Esophagus squamous epithelium (tissue), 5 donors: ENCODE measurements at places on chromosomes 6 and 20.

GRCh38 chr6:156978948-156979347 lies 201.8 kb downstream of the ARID1B start:
- DNase-seq, result no peak

- DNase-seq, result no peak
Measured at GRCh38 chr6:125962900-125963497, 6.4 kb downstream of the HINT3 start.

GRCh38 chr6:711925-712324 lies 19.0 kb upstream of the EXOC2 start:
- DNase-seq, result no peak

DNA sequence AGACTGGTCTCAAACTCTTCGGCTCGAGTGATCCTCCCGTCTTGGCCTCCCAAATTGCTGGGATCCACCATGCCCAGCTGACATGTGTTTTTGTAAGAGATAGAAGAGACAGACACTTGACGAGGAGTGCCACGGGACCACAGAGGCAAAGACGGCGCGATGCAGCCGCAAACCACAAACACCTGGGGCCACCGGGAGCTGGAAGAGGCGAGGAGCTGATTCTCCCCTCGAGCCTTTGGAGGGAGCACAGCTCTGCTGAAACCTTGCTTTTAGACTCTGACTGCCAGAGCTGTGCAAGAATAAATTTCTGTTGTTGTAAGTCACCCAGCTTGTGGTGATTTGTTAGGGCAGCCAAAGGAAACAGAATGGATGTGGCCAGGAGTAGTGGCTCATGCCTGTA lies 46.9 kb downstream of the TFAP2C start:
- no peak for DNase-seq

GRCh38 chr20:58888521-58889333 lies 36.2 kb downstream of the GNAS start:
- DNase-seq, result peak; percentile 8

DNA sequence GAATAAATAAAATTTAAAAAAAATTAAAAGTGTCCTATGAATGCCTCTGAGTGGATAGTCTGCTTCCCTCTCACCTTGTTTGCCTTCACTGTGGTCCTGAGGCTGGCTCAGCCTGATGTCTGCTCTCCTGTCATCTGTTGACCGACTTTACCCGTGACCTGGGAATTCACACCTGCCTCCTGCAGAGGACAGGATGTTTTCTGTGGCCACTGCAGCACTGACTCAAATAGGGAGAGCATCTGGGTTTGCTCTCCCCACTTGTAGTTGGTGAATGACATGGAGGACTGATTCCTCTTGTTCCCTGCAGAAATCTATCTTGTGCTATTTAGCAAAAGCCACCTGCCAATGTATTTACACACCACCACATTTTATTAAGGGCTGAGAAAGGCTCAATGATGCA lies 52.4 kb upstream of the ERVFRD-1 start:
- no peak for DNase-seq
